Activated naive CD4-positive, alpha-beta T cell treated with anti-CD3 and anti-CD28 coated beads for 36 hours (primary cell): ENCODE measurements at places on chromosomes 13 and 19. TPM values are rescaled to one million over a fixed set of nuclear protein-coding genes. Genes with fewer than 3 reads are reported as not detected.

GRCh38 chr13:97555034-97555433 is 121.1 kb downstream of the RAP2A start:
- DNase-seq, result no peak
- no peaks in the 10 kb centered on the region for H3K36me3 ChIP-seq
- H3K4me3 ChIP-seq, result no peak overlapping the region

DNA sequence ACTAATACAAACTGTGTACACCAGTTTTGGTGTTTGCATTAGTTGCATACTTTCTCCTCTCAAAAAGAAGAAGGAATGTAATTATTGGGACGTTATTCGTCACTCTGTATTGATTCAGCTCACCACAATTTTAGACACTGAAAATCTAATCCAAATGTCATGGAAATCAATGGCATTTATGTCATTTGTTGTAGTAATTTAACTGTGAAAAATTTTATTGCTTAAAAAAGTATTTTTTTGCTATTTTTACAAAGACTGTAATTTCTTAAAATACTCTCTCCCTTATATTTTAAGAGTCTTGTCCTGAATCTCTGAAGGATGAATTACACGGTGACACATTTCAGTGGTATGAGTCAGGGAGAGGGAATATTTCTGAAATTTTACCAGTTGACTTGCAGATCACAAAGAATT is 2117.6 kb downstream of the PCDH9 start:
- no peak overlapping the region for H3K27ac ChIP-seq
- no peaks in the 10 kb centered on the region for H3K4me1 ChIP-seq
- H3K27me3 ChIP-seq, result no peaks in the 10 kb centered on the region
- no peak for DNase-seq

DNA sequence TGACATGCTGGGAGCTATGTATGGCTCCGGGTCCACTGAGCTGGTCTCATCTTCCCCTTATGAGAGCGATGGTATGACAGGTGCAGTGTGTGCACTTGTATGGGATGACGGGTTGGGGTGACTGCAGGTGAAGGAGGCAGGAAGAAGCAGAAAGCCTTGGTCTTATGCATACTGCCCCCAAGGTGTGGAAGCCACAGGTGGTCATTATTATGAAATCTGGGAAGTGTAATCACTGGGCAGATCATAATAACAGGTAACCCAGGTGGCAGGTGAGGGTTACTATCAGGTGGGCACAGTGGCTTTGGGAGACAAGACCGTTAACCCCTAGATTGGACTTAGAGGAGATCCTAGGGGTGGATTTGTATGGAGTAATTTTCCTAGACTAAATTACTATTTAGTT is 118.0 kb downstream of the RFC3 start:
- H3K4me1 ChIP-seq, result no peaks in the 10 kb centered on the region
- H3K4me3 ChIP-seq, result no peak overlapping the region
- DNase-seq, result no peak
- no peak overlapping the region for H3K27ac ChIP-seq
- no peaks in the 10 kb centered on the region for H3K36me3 ChIP-seq

PIK3R2 gene
- total RNA-seq, result 16.1 TPM

ZNF649 gene
- 11.6 TPM for total RNA-seq

ATXN8OS gene
- not detected for total RNA-seq
